ENCODE measurements at places on chromosomes 11 and 22. TPM values are rescaled to one million over a fixed set of nuclear protein-coding genes. Genes with fewer than 3 reads are reported as not detected.

- no peak for DNase-seq
These were observed 31.2 kb downstream of the RRP8 start for GRCh38 chr11:6572215-6572614.

DNA sequence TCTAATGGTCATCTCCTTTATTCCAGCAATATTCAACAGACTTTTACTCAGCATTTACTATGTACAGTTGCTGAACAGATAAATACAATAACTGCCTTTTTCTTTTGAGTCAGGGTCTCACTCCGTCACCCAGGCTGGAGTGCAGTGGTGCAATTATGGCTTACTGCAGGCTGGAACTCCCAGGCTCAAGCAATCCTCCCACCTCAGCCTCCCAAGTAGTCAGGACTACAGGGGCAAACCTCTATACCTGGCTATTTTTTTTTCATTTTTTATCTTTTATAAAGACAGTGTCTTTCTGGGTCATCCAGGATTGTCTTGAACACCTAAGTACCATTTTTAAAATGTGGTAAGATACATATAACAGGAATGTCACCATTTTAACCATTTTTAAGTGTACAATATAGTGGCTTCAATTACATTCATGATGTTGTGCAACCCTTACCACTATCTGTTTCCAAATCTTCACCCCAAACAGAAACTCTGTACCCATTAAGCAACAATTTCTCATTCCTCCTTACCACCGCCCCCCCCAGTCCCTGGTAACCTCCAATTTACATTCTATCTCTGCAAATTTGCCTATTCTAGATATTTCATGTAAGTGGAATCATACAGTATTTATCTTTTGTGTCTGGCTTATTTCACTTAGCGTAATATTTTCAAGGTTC is 67.8 kb downstream of the MIAT start:
- DNase-seq, result no peak

DNA sequence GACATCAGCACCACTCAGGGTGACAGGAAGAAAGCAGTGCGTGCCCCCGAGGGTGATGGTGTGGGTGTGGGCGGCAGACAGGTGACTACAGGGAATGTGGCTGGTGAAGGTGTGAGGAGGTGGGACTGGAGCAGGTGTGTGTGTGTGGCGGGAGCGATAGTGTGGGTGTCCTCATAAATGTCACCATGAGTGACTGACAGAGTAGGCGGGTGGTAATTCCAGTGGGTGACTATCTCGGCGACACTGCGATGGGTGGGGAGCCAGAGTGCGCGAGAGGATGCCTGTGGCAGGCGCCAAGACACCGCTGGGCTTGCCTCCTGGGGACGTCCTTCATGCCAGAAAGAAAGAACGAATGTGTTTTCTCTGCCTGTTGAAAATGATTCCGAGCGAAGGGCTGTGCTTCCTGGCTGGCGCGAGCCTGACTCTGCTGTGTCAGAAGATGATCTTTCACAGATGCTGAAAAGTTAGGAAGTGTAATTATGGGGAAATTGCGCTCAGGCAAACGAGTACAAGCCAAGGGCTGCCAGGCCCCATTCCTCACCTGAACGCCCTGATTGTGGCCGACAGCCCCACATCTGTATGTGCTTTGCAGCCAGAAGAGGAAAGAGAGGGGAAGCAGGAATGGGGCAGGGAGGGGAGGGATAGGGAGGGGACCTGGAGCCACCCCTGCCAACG is 98.8 kb upstream of the CD82 start:
- DNase-seq, result no peak

DAGLA gene
- 1.5 TPM for total RNA-seq

ZNF74 gene
- total RNA-seq, result 12.7 TPM

Data from pulmonary artery endothelial cell (primary cell).